Aorta (tissue), 5 donors: ENCODE measurements at places on chromosomes 4 and X.
A peak's percentile ranks its signal among the peaks of the same experiment; 100 is the strongest.

DNA sequence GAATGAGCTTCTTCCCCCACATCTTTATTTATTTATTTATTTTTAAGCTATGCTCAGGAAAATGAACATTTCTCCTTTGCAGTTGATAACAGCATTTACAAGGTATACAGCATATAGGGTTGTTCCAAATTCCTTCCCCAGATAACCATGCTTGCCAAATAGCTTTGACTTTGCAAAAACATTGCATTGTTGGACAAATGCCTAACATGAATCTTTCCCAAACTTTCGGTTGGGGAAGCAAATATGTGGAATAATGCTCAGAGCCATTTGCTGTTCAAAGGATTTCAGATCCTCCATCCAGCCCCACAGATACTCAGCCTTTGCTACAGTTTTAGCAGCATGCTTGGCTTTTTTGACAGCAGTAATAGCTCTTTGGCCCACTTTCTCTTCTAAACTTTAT lies 127.2 kb upstream of the AGA start:
- no peaks in the 10 kb centered on the region for H3K36me3 ChIP-seq
- no peak for DNase-seq
- H3K27me3 ChIP-seq: no peaks in the 10 kb centered on the region
- H3K27ac ChIP-seq: no peak overlapping the region

- DNase-seq: peak; percentile 81
- no peaks in the 10 kb centered on the region for H3K27me3 ChIP-seq
- no peak within 1 kb of the TSS for H3K4me3 ChIP-seq
- peak within 1 kb of the TSS; percentile 38 for H3K27ac ChIP-seq
- H3K4me1 ChIP-seq: no peaks in the 10 kb centered on the region
- H3K36me3 ChIP-seq: no peaks in the 10 kb centered on the region
These were observed at the start of gene KCND1 for GRCh38 chrX:48971249-48972219. KCND1 (minus strand) TSS chrX:48971844; CDS start chrX:48970271, 1,573 bp downstream.

DNA sequence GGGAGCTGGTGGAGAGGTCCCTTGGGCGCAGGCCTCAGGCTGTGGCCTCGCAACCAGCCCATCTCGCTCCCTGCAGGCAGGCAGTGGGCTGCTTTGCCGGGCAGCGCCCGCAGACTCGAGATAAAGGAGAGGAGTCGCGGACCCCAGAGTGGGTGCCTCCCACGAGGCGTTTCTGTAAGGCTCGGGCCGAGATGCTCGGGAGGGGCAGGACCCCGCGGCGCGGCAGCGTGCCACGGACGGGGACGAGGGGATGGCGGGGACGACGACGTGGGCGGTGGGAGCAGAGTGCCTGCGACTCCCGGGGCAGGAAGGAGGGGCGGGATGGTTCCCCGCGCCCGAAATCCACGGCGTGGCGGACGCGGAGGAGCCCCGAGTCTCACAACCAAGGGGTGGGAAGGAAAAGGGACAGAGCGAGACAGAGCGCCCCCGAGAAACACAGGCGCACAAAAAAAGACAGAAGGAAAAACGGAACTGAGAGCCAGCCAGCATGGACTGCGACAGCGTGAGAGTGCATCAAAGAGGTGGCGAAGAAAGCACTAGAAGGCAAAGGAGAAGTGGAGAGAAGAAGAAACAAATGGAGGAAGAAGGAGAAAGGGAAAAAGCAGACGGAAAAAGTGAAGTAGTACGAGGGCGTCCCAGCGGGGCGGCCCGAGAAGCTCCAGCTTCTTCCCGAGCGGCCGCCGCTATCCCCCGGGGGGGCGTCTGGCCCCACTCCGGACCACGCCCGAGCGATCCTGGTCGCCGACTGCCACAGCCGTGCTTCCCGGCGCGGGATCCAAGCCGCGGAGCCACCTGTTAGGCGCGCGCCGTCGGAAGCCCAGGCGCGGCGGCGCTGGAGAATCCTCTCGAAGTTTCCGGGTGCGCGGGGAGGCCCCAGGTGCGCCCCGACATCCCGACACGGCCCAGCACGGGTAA lies 1.5 kb downstream of the BEND4 start:
- no peaks in the 10 kb centered on the region for H3K36me3 ChIP-seq
- no peak overlapping the region for H3K27ac ChIP-seq
- peak overlapping the region; percentile 33 for H3K4me3 ChIP-seq
- peaks cover 1% of the 10 kb centered on the region for H3K27me3 ChIP-seq
- DNase-seq: no peak

GRCh38 chr4:163548481-163549243 lies 54.2 kb downstream of the TMA16 start:
- H3K27ac ChIP-seq: no peak overlapping the region
- H3K4me3 ChIP-seq: no peak overlapping the region
- H3K36me3 ChIP-seq: no peaks in the 10 kb centered on the region
- DNase-seq: no peak

DNA sequence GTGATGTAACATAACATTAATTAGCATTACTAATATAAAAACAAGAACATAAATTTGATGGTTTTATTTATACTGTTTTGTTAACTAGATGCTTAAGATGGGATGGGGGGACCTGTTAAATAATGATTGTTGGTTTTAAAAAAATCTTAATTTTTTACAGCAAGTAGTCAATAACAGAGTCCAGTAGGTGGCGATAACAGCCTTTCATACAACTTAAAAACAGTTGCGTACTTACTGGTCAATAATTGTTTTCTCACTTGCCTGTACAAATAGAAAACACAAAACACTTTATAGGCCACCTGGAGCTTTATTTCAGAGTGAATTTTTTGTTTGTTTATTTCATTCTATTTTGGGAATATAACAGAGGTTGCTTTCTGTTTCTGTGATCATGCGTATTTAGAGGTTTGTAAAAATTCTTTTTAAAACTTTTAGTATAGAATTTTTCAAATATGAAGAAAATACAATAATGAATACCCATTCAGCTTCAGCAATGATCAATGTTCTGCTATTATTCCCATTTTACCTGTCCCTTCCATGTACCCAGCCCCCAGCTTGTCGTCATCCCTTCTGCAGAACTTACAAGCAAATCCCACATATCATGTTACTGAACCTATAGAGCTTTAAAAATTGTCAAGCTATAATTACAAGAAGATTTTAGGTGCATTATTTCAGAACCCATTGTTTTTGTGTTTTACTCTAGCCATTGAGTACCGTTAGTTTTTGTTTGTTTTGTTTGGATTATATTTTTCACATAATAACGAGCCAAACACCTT lies 97.1 kb downstream of the MRPL1 start:
- no peaks in the 10 kb centered on the region for H3K36me3 ChIP-seq
- DNase-seq: no peak
- H3K4me1 ChIP-seq: no peaks in the 10 kb centered on the region
- H3K27me3 ChIP-seq: no peaks in the 10 kb centered on the region
- H3K4me3 ChIP-seq: peak overlapping the region; percentile 3
- H3K27ac ChIP-seq: no peak overlapping the region

DNA sequence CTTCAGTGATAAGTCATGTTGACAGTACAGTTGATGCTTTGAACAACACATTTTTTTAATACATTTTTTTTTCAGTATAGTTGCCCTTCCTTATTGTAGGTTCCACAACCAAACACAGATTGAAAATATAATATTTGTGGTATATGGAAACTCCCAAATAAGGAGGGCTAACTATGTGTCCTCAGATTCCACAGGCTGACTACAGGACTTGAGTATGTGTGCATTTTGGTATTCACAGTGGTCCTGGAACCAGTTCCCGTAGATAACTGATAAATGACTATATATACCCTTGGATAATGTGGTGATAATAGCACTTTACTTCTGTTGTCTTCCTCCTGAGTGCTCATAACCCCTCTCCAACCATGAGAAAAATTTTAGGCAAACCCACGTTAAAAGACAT lies 111.6 kb upstream of the NUDT6 start:
- H3K4me1 ChIP-seq: peaks cover 3% of the 10 kb centered on the region
- no peaks in the 10 kb centered on the region for H3K36me3 ChIP-seq
- DNase-seq: no peak
- H3K27me3 ChIP-seq: no peaks in the 10 kb centered on the region

DNA sequence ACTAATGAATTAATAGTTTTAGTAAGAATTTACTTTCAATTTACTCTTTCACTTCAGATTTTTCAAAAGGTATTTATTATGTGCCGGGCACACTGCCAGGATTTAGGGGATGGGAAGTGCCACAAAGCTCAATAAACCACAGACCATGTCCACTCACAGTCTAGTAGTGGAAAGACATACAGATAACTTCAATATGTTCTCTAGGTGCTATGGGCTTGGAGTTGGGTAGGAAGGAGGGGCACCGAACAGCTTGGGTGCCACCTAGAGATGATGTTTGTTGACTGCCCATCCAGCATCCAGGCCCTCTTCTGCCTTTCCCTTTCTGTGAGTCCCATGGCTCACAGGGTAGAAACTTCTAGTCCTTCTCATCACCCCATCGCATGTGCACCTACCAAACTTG lies 17.8 kb downstream of the MFAP3L start:
- peaks cover 19% of the 10 kb centered on the region for H3K4me1 ChIP-seq
- H3K27ac ChIP-seq: no peak overlapping the region
- no peaks in the 10 kb centered on the region for H3K36me3 ChIP-seq
- H3K4me3 ChIP-seq: no peak overlapping the region
- no peak for DNase-seq

DNA sequence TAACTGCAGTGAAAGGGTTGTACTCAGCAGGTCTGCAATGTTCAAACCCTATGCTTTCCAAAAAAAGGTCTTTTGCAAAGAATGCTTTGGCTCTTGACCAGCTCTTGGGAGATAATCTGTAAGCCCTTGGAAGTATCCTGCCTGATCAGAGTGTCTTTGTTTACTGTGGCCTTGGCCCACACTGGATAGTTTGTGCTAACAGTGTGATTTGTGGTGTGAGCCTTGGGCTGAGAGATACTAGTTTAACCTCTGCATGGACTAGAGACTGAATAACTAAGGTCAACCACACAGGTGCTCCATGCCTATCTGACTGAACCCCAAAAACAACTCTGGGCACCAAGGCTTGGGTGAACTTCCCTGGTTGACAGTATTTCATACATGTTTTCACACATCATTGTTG lies 3.6 kb upstream of the MAGED1 start:
- H3K27me3 ChIP-seq: no peaks in the 10 kb centered on the region
- H3K4me3 ChIP-seq: no peak overlapping the region
- DNase-seq: no peak
- no peak overlapping the region for H3K27ac ChIP-seq

DNA sequence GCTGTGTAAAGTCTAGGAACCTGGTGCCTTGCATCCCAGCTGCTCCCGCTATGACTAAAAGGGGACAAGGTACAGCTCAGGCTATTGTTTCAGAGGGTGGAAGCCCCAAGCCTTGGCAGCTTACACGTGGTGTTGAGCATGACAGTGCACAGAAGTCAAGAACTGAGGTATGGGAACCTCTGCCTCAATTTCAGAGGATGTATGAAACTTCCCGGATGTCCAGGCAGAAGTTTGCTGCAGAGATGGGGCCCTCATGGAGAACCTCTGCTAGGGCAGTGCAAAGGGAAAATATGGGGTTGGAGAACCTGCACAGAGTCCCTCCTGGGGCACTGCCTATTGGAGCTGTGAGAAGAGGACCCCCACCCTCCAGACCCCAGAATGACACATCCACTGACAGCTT lies 76.6 kb downstream of the DDX60 start:
- no peaks in the 10 kb centered on the region for H3K27me3 ChIP-seq
- DNase-seq: no peak
- no peak overlapping the region for H3K27ac ChIP-seq
- no peaks in the 10 kb centered on the region for H3K4me1 ChIP-seq

- H3K4me1 ChIP-seq: no peaks in the 10 kb centered on the region
- no peak overlapping the region for H3K27ac ChIP-seq
- DNase-seq: no peak
- no peak overlapping the region for H3K4me3 ChIP-seq
- no peaks in the 10 kb centered on the region for H3K36me3 ChIP-seq
These were observed 199.8 kb upstream of the NOCT start for GRCh38 chr4:138815811-138816210.

GRCh38 chr4:153156263-153156662 lies 48.0 kb upstream of the TRIM2 start:
- no peak overlapping the region for H3K4me3 ChIP-seq
- no peak overlapping the region for H3K27ac ChIP-seq
- H3K36me3 ChIP-seq: no peaks in the 10 kb centered on the region
- H3K27me3 ChIP-seq: no peaks in the 10 kb centered on the region
- H3K4me1 ChIP-seq: no peaks in the 10 kb centered on the region

GRCh38 chrX:20414762-20415445 lies 148.2 kb upstream of the RPS6KA3 start:
- H3K4me1 ChIP-seq: no peaks in the 10 kb centered on the region
- no peak for DNase-seq
- H3K27me3 ChIP-seq: no peaks in the 10 kb centered on the region
- H3K27ac ChIP-seq: no peak overlapping the region

GRCh38 chrX:55240788-55241340 lies 20.7 kb downstream of the PAGE5 start:
- no peak overlapping the region for H3K4me3 ChIP-seq
- H3K27me3 ChIP-seq: no peaks in the 10 kb centered on the region
- H3K36me3 ChIP-seq: no peaks in the 10 kb centered on the region
- H3K4me1 ChIP-seq: no peaks in the 10 kb centered on the region

GRCh38 chrX:16528620-16529019 lies 121.3 kb upstream of the S100G start:
- no peaks in the 10 kb centered on the region for H3K4me1 ChIP-seq
- DNase-seq: no peak
- no peaks in the 10 kb centered on the region for H3K27me3 ChIP-seq

DNA sequence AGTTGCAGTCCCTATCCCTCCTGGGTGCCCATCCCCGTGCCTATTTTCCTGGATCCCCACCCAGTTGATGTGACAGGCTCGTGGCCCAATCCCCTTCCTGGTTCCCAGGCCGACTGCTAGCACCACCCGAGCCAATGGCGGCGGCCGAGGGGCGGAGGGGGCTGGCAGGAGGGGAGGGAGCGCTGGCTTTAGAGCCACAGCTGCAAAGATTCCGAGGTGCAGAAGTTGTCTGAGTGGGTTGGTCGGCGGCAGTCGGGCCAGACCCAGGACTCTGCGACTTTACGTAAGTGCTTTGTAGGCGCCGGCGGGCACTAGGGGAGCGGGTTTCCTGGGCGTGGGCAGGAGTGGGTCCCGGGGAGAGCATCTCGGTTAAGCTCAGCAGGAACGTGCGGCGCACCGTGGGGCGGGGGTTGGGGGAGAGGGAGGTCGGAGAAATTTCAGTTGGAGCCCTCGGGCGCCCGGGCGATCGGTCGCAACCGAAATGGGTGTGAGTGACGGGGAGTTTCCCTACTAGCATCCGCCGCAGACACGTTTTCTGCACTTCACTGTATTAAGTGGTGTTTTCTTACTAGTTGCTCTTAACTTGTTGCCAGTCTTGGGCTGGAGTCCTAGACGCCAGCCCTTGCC lies at the start of gene PLS3:
TSS of gene PLS3 (plus strand) at position 197 of the 627 bp plus-strand sequence. CDS start 49,077 bp downstream, outside the sequence.
- peak within 1 kb of the TSS; percentile 49 for H3K4me3 ChIP-seq
- H3K27ac ChIP-seq: peak within 1 kb of the TSS; percentile 86
- peak; percentile 94 for DNase-seq
- H3K36me3 ChIP-seq: no peaks in the 10 kb centered on the region
- H3K4me1 ChIP-seq: no peaks in the 10 kb centered on the region

DNA sequence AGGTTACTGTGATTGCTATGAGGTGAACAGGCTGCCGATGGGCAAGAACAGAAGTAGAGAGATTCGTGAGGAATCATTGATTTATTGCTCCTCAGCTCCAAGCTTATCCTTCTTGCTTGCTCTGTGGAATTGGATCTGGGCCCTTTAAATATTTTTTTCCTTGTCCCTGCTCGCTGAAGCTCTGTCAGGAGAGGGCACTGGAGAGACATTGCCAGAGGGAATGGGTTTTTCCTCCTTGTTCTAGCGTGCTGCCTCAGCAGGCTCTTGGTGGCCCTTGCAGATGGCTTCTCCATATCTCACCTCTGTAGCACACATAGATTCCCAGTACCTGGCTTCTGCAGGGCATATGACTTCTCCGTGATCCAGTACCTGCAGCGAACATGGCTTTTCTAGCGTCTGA lies 67.4 kb downstream of the CNGA2 start:
- H3K27me3 ChIP-seq: no peaks in the 10 kb centered on the region
- H3K27ac ChIP-seq: no peak overlapping the region
- H3K36me3 ChIP-seq: no peaks in the 10 kb centered on the region
- no peak for DNase-seq
